ENCODE measurements at places on chromosomes 4 and X.

DNA sequence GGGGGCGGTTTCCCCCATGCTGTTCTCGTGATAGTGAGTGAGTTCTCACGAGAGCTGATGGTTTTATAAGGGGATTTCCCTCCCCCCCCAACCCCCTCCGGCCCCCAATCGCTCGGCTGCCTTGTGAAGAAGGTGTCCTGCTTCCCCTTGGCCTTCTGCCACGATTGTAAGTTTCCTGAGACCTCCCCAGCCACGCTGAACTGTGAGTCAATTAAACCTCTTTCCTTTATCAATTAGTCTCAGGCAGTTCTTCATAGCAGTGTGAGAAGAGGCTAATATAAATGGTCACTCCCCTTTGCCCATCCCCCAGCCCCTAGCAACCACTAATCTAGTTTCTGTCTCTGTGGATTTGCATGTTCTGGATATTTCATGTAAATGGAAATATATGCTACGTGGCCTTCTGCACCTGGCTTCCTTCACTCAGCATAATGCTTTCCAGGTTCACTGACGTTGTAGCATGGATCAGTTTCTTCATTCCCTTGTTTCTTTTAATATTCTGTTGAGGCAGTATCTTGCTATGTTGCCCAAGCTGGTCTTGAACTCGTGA, 16.4 kb downstream of the GPR143 start:
- DNase-seq, result no peak

DNA sequence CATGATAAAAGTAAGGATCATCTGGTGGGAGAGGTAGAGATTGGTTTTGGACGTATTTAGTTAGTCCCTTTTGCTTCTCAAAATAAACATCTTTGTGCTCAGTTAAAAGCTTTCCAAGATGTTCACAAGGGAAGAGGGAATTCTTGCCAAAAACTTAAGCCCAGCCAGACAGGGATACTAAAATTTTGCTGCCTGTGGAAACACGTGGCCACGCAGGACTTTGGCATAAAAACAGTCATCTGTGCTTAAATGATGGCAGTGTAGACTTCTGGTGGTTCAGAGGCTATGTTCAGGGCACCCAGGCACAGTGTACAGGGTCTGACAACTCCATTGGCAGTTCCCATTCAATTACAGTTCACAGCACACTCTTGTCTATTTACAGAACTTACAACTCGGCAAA, 93.2 kb upstream of the JADE1 start:
- no peak for DNase-seq

DNA sequence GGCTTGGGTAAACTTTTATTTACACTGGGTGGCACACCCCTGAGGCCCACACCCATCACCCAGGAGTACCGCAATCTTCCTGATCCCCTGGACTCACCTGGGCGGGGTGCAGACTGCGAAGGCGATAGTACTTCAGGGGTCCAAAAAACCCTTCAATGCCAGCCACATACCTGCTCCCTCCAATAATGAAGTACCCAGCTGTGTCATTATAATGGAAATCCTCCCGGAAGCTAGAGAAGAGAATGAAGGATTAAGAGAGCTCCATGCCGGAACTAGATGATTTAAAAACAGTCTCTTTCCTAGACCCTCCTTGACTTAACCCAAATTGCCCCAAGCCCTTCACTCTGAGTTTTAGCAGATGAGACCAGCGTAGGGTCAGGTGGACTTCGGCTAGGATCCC, 40.9 kb downstream of the SEL1L3 start:
- DNase-seq, result no peak

DNA sequence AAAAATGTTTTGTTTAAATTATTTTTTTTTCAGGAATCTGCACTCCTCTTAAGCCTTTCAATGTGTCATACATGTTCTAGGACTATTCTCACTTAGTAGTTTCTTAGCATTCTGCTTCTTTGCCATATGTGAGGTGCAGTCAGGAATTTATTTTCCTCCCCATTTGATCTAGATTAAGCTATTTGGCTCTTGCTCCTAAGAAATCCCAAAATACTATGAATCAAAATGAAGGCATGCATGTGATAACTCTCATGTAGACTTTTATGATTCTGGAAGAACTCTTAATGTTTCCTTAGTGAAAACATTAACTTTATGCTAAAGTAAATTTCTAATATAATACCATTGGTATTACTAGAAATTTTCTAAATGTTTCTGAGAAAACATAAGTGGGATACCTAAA, 664.5 kb downstream of the RAPGEF2 start:
- no peak for DNase-seq

DNA sequence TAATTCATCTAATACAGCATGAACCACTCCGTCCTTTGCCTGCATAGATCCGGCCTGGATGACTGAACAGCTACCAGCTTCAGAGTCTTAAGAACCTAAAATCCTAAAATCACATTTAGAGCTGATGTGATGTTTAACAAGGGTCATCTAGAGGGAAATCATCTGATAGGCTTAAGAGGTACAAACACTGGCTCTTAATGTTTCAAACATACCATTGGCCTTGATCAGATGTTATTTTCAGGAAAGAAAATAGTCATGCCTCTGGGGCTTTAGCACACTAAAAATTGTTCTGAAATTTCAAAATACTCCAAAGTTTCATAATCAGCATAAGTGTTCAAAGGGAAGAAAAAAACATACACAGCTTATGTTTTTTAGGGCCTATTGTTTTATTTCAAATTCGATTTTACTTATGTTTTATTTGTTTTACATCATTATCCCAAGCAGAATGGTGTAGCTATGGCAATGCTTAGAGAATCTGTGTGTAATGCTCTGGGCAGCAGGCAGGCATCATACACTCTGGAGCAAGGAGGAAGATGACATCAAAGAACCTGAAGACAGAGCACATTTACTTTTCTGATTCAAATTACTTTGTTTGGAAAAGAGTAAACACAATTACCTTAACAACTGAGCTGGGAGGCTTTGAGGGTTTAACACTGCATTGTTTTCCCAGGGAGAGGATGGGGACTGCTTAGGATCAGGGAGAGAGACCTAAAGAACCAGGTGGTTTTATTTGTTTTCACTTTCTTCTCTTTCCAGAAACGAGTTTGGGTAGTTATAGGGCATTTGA, 25.3 kb upstream of the LEF1 start:
- DNase-seq, result no peak

GRCh38 chr4:153822316-153822715, 33.4 kb upstream of the SFRP2 start:
- DNase-seq, result no peak

DNA sequence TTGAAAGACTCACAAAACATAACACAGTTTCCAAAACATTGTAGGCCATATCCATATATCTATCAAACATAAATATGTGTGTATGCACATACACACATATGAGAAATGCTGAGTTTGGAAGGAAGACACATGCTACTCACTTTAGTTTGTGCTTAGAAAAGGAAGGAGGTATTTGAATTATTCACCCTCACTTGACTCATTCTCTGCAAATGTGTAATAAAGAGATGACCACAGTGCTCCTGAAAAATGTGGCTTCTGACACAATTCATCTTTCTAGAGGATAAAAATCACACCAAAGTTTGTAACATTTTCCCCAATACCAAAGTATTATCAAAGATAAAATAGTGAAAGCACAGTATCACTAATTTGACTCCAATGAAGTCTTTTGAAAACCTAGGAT, 950.1 kb downstream of the FAT4 start:
- DNase-seq, result no peak

DNA sequence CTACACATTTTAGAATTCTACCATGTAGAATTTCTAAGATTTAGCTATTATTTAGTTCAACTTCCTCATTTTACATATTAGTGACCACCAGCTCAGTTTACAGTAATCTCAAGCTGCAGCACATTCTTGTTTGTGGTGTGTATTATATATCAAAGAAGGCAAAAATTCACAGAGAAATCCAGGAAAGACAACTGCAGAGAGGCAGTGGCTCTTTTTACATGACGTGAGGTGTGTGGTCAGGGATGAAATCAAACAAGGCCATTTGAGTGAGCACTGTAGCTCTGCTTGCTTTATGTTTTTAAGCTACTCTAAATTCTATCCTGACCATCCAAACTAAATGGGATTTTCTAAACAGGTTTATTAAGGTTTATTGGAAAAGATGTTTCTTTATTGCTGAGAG, 71.1 kb downstream of the COL25A1 start:
- DNase-seq, result no peak
